HS-5 (cell line): ENCODE measurements at places on chromosomes 6 and 20.

GRCh38 chr20:47586649-47587294 is 85.1 kb downstream of the NCOA3 start:
- no peak for DNase-seq

- DNase-seq, result no peak
Measured at GRCh38 chr6:2468601-2468955, 223.2 kb upstream of the GMDS start.

GRCh38 chr6:128827675-128828464 is 55.1 kb upstream of the LAMA2 start:
- no peak for DNase-seq

- DNase-seq, result no peak
Measured at GRCh38 chr6:148973538-148974208, 226.8 kb downstream of the UST start.

DNA sequence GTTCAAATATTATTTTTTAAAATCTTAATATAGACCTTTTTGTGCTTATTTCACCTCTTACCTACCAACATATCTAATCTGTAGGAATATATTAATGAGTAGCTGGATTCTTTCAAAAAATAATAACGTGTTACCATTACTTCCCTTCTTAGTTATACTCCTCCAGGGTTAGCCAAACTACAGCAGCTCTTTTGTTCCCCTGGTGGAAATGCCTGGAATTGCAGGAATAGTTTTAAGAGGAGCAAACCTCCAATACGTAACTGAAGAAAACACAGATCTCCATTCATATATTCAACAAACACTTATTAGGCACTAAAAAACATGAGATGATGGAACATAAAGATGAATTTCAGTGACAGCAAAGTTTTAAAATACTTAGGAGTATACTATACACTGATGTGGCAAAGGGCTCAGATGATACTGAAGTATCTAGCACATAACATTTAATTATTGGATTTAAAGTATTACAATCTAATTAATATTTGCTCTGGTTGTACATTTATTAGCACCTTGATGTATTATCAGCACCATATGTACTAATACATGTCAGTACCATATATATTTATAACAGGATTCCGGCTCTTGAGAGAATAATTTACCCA is 78.3 kb downstream of the TBX18 start:
- no peak for DNase-seq

- no peak for DNase-seq
Measured at GRCh38 chr6:138654715-138655634, 118.6 kb upstream of the CCDC28A start.

- no peak for DNase-seq
Measured at GRCh38 chr20:50691573-50692551, 520 bp upstream of the RIPOR3 start.

- no peak for DNase-seq
Measured at GRCh38 chr6:57135885-57136284, 36.2 kb upstream of the BAG2 start.

GRCh38 chr6:144119376-144119775 is 24.0 kb upstream of the SF3B5 start:
- no peak for DNase-seq

DNA sequence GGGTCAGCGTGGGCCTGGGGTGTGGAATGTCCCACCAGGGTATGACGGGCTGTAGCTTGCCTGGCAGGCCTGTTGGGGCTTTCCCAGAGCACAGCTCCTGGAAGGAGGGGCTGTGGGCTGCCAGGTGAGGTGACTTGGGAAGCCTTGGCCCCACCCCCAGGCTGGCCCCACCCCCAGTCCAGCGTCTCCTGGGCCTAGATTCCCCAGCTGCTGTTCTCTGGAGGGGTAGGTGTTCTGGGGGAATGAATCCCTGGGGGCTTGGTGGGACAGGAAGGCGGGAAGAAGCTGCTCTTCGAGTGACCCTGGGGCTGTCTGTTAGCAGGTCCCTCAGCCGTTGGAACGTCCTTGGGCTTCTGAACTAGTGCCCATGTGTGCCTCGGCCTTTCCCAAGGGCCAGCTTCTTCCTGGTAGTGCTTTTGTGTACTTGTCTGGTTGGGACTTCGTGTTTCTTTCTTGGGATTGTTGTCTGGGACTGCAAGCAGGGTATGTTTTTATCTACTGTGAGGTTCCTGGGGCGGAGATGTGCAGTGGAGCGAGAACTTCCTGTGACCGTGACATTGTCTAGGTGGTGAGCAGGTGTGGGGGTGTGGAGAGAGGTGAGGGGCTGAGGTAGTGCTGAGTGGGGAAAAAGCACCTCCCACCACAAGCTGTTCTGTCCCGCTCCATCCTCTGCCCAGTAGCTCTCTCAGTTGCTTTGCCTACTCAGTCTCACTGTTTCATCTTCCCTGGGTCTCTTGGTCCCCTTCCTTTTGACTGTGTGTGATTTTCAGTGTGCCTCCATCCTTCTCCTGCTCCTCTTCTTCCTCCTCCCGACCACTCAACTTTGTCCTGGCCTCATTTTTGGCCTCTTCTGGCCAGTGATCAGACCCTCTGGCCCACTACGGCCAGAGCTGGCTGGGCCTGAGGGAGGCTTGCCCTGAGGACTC is 1.3 kb upstream of the DDR1 start:
- DNase-seq, result no peak
